ENCODE measurements at places on chromosomes 2 and 18. TPM values are rescaled to one million over a fixed set of nuclear protein-coding genes. Genes with fewer than 3 reads are reported as not detected.

The NPHP1 gene
- total RNA-seq, result 6.9 TPM

The ZNF385B gene
- not detected for total RNA-seq

The MEP1B gene
- not detected for total RNA-seq

The REEP1 gene
- not detected for total RNA-seq

The OSBPL6 gene
- 1.1 TPM for total RNA-seq

The ZNF521 gene
- 25.0 TPM for total RNA-seq

Measured in smooth muscle cell of bladder (primary cell).